ENCODE measurements at places on chromosomes 3 and 15. TPM values are rescaled to one million over a fixed set of nuclear protein-coding genes. Genes with fewer than 3 reads are reported as not detected.

The TP63 gene
- total RNA-seq: not detected

The TCTA gene
- 14.6 TPM for total RNA-seq

The MUC20 gene
- total RNA-seq: 7.3 TPM

The PLA2G4F gene
- 1.5 TPM for total RNA-seq

The TTLL3 gene
- total RNA-seq: 86.8 TPM

The FBXO40 gene
- 0.06 TPM for total RNA-seq

The ATR gene
- total RNA-seq: 50.5 TPM

The IL17RB gene
- 2.8 TPM for total RNA-seq

The C3orf62 gene
- 7.2 TPM for total RNA-seq

The PPP1R14D gene
- total RNA-seq: not detected

The ILDR1 gene
- total RNA-seq: not detected

The VIPR1 gene
- 1.2 TPM for total RNA-seq

The SIN3A gene
- 36.4 TPM for total RNA-seq

The UPK1B gene
- total RNA-seq: not detected

The BUB1B gene
- under 0.01 TPM for total RNA-seq

The CCR3 gene
- total RNA-seq: not detected

The STIMATE gene
- 20.1 TPM for total RNA-seq

The ATP6V1A gene
- total RNA-seq: 29.7 TPM

The RPL39L gene
- total RNA-seq: 14.7 TPM

The COL6A5 gene
- 1.7 TPM for total RNA-seq

The ANKUB1 gene
- 1.0 TPM for total RNA-seq

The MAP6D1 gene
- not detected for total RNA-seq

The ASB14 gene
- total RNA-seq: not detected

The CDHR4 gene
- total RNA-seq: 0.41 TPM

The CELSR3 gene
- not detected for total RNA-seq

The CHAC1 gene
- 1.8 TPM for total RNA-seq

The TRPC1 gene
- 59.4 TPM for total RNA-seq

The FSIP1 gene
- total RNA-seq: 3.1 TPM

The MYL3 gene
- 9.6 TPM for total RNA-seq

The MYLK gene
- total RNA-seq: 790 TPM

The MUC13 gene
- total RNA-seq: not detected

The RRP9 gene
- total RNA-seq: 20.5 TPM

The PLA2G4D gene
- total RNA-seq: not detected

The TGFBR2 gene
- 255 TPM for total RNA-seq

The WNT5A gene
- total RNA-seq: 31.9 TPM
